ENCODE measurements at places on chromosomes 12 and 14. TPM values are rescaled to one million over a fixed set of nuclear protein-coding genes. Genes with fewer than 3 reads are reported as not detected.

Gene PPM1H
- 5.3 TPM for polyA plus RNA-seq

- no peak for DNase-seq
Observed at GRCh38 chr14:36020120-36021029, 156.1 kb downstream of the PTCSC3 start.

DNA sequence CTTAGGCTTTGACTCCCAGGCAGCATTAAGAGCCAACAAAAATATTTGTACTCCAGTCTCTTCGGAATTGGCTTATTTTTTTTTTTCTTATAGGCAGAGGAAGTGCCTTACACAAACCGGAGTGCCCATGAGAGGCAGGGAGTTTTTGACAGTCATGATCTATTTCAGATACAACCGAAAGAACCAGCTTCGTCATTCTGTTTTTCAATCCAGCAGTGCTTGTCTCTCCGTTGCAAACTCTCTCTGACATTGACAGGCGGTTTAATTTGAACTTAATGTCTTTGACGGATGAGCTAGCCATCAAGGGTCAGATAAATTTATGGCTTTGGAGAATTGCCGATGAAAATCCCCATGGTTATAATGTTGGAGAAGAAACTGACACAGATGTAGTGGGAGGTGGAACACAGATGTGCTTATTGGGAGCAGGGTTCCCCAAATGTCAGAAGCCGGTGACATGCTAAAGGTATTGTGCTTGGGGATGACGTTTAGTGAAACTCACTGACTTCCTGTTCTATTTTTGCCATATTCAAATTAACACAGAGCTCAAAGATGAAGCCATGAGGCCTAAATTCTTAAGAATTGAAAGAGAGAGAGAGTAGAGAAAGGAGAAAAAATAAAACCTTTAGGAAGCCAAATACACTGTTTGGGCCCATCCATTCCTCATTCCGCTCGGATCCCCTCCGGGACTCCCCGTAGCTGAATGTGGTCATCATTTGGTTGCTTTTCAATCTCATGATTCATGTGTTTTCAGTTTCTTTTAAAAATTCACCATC lies 59.7 kb downstream of the PLXNC1 start:
- no peak for DNase-seq

DNA sequence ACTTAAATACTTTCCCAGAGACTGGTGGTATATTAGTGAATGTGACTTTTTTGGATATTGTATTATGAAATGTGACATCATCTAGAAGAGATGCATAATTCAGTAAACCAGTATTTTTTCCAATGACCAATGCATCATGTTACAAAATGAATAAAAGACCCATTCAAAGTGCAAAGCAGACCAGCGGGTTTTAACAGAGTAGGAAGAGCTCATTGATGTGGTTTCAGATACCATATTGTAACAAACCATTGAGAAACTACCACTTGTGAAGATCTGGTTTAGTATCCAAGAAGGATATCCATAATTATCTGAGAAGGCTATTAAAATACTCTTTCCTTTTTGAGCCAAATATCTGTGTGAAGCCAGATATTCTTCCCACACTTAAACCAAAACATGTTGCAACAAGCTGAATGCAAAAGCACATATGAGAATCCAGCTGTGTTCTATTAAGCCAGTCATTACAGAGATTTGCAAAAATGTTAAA lies 47.7 kb downstream of the MVK start:
- DNase-seq = peak; percentile 54

Gene CDH24
- polyA plus RNA-seq = 10.4 TPM

Gene GLIPR1L1
- polyA plus RNA-seq = 0.51 TPM

DNA sequence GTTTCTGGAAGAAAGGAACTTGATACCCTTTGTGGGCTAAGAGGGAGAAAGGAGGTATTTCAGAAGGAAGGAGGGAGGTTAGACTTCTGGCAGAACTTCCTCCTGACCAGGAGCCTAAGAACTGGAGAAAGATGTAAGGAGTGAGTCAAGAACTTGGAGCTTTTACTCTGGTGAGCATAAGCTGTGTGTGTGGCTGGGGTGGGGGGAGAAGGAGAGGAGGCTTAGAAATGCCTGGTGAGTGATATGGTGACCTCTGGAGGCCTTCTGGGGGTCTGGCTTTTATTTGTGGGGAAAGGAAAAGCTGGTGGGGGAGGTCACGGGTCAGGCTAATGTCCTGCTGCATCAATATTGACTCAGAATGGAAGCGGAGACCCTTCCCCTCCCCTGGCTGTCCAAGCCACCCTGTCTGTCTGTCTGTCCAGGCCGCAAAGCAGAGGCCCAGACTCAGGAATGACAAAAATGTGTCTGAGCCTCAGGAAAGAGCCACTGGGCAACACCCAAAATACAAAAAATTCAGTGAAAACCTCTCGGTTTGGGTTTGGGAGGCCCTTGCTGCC lies 4.8 kb downstream of the LRP1 start:
- no peak for DNase-seq
